HCEC 1CT (cell line): ENCODE measurements at places on chromosomes 11 and 22.

DNA sequence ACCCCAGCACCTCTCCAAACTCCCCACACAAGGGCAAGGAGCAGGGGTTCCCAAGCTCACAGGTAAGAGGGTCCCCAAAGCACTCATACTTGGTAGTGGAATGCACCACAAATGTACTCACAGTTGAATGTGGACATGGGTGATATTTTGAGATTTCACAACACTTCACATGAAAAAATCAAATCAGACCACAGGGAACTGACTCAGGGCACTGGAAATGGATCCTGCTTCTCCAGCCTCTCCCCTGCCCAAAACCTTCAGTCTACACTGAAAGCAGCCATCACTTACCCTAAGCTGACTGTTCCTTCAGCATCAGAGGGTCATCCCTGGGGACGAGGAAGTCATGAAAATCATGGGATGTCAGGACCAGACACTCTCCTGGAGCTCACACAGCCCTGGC is 40.2 kb downstream of the SCGB1A1 start:
- DNase-seq: no peak

DNA sequence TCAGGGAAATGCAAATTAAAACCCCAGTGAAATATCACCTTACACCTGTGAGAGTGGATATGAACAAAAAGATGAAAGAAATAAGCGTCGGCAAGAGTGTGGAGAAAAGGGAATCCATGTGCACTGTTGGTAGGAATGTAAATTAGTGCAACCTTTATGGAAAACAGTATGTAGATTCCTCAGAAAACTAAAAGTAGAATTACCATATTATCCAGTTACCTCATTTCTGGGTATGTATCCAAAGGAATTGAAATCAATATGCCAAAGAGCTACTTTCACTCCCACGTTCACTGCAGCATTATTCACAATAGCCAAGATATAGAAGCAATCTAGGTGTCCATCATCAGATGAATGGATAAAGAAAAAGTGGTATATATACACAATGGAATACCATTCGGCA is 246.0 kb upstream of the ARHGAP20 start:
- no peak for DNase-seq

DNA sequence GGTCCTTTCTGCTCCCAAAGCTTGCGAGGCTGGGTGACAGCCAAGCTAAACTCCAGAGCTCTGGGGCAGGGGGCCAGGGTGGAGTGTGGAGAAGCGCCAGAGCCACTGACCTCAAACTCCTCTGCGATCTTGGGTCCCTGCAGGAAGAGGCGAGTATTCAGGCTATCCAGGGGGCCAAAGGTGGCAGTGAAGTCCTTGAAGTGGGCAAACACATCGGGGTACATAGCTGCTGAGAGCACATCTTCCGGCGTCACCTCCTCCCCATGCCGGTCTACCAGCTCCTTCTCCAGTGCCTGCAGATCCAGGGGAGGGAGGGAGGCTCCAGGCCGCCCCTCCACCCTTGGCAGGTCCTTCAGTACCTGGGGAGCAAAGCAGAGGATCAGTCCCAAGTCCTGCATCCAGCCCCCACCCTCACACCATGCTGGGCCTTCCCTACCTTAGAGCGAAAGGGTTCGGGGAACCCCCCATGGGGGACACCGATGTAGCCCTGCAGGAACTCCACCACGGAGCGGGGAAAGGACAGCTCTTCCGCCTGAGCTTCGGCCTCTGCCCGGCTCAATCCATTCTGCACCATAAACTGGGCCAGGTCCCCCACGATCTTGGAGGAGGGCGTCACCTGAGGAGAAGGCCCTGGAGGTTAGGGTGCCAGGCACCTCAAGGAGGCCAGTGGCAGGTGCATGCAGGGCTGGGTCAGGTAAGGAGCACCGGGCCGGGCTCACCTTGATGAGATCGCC is 6.4 kb downstream of the RCE1 start:
- DNase-seq: no peak

DNA sequence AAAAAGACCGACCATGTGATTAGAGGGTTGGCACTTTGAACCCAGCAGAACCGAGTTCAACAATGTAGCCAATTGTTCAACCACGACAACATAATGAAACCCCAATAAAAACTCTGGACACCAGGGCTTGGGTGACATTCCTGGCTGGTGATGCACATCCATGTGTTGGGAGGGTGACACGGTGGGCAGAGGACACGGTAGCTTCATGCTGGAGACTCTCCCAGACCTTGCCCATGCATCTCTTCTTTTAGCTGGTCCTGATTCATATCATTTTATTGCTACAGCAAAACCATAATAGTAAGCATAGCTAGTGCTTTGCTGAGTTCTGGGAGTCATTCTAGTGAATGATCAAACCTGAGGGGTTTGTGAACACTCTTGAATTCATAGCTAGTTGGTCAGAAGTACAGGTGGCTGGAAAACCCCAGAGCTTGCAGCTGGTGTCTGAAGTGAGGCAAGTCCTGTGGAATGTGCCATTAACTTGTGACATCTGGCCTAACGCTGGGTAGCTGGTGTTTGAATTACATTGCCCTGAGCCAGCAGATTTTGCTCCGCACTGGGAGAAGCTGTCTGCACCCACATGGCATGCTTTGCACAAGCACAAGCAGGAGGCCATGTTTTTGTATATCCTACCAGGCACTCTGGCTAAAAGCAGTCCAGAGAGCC is 14.0 kb downstream of the RPUSD4 start:
- no peak for DNase-seq

- DNase-seq: no peak
Observed at GRCh38 chr11:70033711-70034070, 44.4 kb upstream of the ANO1 start.

DNA sequence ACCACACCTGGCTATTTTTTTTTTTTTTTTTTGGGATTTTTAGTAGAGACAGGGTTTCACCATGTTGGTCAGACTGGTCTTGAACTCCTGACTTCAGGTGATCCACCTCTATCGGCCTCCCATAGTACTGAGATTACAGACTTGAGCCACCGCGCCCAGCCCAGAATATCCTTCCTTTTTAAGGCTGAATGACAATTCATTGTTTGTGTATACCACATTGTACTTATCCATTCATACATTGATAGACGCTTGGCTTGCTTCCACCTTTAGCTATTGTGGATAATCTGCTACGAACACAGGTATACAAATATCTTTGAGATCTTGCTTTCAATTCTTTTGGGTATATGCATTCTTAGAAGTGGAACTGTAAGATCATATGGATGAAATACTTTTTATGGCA is 10.8 kb upstream of the RASSF10 start:
- DNase-seq: no peak

DNA sequence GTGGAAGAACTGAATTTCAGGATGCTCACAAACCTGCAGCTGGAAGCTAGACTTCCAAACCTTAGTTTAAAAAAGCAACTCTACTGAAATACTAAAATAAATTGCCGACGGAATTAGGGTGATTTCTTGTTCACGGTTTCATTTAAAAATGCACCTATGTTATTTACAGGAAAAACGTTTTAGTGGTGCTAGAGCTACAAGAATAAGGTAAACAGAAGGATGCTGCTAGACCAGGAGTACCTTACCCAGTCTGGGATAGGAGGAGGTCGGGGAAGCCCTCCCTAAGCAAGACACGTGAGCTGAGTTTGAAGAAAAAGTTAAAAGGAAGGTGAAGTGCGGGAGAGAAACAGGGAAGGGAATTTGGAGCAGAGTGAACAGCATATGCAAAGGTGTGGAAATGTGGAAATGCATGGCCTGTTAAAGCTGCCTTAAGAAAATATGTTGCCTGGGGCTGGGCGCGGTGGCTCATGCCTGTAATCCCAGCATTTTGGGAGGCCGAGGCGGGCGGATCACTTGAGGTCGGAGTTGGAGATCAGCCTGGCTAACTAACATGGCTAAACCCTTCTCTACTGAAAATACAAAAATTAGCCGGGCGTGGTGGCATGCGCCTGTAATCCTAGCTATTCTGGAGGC is 1.4 kb upstream of the FTH1 start:
- no peak for DNase-seq

DNA sequence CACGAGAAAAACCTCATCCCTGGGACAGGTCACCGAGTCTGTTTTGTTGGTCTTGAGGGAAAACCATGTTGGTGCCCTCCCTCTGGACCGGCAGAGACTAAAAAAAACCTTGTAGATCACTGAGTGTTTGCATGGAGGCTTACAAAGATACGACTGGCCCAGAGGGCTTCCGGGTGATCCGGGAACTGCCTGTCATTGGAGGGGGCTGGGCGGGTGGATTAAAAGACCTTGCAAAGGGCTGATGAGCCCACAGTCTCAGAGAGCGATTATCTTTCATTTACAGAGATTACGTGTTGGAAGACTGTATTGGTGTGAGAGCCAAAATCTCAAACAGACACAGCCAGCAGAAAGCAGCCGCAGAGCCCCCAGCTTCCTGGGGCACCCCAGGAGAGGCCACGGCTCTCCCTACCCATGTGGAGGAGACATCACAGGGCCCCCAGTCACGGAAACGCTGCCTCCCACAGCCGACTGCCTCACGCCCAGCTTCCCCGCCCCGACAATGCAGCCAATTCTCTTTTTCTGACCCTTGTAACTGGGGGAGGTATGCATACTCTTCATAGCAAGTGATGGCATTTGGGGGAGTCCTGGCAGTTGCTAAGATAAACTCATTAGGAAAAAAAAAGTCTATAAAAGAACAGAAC is 426.4 kb downstream of the CTTN start:
- no peak for DNase-seq

DNA sequence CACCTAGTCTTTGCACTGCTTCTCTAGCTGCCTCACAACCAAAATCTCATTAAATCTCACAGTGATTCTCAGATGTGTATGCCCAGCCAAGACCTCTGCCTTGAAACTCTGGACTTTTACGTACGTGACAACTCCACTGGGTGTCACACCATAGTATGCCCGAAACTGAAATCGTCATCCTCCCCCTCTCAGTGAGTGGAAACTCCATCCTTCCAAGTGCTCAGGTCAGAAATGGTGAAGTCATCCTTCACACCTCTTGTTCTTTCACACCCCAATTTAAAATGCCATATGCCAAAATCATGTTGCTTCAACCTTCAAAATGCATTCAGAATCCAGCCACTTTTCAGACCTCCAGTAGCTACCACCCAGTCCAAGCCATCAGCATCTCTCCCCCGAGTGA is 42.5 kb downstream of the SFI1 start:
- no peak for DNase-seq

DNA sequence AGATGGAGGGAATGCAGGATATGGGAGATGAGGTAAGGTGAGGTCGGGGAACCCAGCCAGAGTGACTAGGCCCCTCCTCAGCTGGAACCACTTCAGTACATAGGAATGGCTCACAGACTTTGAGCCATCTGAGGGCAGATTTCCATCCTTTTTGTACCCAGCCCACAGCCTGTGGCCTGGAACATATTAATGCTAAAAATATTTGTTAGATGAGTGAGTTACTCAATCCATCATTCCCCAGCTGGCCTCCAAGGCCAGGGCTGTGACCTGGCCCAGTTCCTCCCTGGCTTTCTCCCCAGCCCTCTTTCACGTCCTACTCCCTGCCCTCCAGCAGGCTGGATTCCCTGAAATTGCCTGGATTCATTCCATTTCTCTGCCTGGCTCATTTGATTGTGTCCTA is 57.2 kb upstream of the PRDM11 start:
- peak; percentile 99 for DNase-seq

GRCh38 chr11:87076874-87077429 is 39.2 kb downstream of the TMEM135 start:
- DNase-seq: no peak

DNA sequence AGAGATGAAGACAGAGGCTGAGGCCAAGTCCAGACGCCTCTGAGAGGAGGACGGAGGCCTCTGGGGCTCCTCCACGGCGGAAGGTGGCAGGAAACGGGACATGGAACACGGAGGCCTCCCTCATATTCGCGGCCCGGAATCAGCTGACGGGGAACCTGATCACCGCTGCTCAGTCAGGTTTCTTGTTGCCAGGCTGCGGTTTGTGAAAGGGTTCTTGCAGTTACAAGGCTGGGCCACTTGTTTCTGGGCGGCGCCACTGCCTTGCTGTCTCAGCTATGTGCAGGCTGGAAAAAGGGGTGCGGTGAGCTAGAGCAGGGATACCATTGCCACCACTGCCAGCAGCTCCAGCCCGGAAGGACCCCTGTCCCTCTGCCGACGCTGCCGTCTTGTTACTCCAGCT is 10.0 kb upstream of the MMP1 start:
- no peak for DNase-seq

DNA sequence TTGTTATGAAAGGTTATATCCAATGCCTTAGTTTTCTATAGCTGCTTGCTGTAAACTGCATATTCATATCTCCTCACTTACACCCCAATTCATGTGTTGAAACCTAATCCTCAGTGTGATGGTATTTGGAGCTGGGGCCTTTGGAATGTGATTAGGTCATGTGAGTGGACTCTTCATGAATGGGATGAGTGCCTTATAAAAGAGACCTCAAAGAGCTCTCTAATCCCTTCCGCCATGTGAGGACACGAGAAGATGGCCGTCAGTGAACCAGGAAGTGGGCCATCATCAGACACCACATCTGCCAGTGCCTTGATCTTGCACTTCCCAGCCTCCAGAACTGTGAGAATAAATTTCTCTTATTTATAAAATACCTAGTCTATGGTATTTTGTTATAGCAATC is 79.3 kb downstream of the CYP2R1 start:
- no peak for DNase-seq

GRCh38 chr22:44426981-44427380 is 71.1 kb downstream of the RTL6 start:
- no peak for DNase-seq

DNA sequence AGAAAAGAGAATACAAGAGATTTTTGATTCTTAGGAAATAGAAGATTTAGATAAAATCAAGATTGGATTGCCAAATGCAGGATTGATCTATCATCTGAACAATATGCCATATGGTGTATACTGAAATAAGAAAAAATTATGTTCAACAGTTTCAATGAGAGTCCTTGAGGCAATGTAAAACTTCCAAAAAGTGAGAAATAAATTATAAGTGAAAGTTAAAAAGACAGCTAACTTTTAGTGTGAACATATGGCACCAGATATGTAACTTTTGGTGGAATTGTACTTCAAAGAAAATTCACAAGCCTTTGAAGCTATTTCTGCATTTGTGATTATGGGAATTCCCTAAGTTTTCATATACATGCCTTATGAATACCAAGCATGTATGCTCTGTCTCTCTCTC is 200.5 kb upstream of the ANO3 start:
- no peak for DNase-seq

- DNase-seq: peak; percentile 68
Observed at GRCh38 chr22:50530877-50531545, 1.2 kb upstream of the TYMP start.
